ENCODE measurements at places on chromosomes 7 and 10.

DNA sequence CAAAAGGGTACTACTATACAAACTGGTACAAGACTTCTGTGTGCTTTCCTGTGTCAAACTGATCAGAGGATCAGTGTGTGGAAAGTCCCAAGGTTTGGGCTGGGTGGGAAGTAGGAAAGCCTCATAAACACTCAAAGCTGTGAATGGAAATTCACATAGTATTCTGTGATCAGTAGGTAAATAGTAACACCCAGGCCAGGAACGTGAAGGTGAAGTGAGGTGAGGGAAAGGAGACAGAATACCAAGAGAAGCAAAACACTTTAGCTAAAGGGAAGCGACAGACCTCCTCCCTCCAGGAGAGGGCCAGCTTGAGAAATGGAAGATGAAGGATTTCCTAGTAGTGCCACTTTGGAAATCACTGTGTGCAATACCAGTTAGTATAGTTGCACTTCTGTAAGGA is 451.9 kb downstream of the KCNMA1 start:
- no peak for DNase-seq

DNA sequence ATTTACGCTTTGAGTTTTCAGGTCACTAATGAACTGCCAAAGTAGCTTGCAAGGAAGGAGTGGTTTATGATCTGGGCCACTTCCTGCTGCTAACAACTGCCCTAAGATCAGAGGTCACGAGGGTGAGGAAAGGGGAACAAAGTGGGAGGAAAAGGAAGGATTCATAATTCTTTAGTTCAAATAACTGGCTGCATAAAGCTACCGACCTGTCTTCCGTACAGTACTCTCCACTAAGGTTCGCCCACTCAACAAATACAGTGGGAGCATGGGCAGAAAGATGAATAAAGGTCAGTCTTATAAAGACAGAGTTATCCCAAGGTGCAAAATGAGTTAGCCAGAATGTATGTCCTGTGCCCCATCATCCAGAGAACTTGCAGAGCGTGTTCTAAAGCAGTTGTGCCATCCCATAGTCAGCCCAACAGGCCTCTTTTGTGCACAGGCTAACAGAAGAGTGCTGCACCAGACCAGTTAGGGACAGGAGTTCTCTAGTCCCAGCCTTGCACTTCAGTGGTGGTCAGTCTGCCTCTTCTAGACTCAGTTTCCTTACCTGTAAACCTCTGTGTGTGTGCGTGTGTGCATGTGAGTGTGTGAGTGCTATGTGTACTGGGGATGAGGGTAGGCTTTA is 65.9 kb downstream of the CREB3L2 start:
- no peak for DNase-seq

DNA sequence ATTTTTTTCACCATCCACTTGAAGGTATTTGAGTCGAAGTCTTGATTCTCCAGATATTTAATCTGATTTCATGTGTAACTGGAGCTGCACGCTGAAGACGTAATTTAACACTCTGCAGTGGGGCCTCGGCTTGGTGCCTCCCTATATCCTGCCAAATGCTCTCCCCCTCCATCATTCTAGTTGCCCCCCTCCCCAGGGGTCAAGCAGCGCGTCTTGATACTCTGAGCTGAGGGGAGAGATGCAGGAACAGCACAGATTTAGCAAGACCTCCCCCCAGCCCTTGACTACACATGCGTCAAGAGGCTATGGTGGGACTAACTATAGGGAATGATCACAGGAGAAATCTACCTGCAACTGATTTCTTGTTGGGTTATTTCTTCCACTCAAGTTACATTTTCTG is 85.8 kb downstream of the PRPF18 start:
- no peak for DNase-seq

DNA sequence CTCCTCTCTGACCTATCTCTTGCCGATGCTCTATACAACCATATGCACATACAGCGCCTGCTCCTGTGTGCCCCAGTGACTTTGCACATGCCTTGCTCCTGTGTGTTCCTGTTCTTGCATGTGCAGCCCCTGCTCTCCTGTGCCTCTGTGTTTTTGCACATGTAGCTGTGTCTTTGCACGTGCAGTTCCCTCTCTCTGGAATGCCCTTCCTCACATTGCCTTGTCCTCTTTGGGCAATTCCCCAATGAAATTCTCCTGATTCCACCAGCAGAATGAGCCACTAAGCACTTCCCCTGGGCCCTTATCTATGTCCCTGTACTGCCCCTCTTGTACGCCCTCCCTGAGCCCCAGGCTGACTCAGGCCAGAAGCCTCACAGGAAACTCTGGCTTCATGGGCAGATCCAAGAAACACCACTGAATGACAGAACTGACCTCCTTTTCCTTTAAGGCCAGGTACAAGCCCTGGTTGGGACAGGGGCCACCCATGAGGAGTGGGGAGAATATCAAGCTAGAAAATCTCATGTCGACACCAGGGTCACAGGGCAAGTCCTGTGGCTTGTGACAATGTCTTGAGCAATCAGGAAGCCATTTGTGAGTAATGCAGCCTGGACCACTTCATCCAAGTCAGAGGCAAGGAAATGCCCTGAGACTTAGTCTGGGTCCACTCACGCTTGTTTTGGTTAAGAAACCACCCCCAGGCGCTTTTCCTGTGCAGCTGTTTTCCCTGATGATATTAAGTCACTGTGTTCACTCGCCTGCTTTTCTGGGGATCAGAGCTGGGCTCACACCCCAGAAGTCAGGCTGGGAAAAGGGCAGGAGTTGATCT is 1.9 kb upstream of the ARHGAP22 start:
- DNase-seq = no peak

DNA sequence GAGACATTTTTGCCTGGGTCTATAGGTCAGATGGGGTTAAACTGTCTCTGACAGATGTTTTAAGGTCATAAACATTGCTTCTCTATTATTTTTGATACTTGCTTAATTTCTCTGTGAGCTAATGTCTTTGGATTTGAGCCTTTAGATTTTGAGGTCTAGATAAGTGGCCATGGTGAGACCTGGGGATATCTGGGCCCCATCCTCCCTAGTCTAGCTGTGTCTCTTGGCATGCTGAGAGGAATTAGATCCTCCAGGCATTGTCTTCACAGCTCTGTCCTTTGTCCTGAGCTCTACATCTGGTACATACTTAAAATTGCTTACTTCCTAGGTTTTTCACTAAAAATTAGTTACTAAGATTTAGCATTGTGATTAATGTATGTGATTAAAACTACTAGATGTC is 265.0 kb upstream of the NPSR1 start:
- DNase-seq = no peak

- no peak for DNase-seq
Observed at GRCh38 chr10:43655311-43655710, 6.6 kb upstream of the ZNF32 start.

DNA sequence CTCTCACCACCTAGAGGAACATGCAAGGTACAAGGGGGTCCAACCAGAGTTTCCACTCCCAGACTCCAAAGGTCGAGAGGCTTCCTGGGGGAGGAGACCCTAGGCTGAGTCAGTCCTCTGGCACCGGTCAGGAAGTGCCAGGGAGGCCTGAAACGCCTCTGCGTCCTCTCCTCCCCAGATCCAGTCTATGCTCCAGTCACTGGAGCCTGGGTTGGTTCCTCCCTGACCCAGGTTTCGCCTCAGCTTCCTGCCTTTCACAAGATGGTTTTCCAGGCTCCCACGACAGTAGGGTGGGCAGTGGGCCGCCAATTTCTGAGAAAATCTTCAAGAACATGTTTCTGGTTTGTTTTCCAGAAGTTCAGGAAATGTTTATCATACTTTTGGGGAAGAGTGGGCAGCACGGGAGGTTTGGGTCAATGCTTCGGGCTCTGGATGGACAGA is 30.0 kb downstream of the DUSP5 start:
- DNase-seq = no peak
